Amniotic stem cell (primary cell): ENCODE measurements at places on chromosomes 1 and 21.

GRCh38 chr1:158400871-158401270, 1.6 kb upstream of the OR10T2 start:
- no peak for DNase-seq

DNA sequence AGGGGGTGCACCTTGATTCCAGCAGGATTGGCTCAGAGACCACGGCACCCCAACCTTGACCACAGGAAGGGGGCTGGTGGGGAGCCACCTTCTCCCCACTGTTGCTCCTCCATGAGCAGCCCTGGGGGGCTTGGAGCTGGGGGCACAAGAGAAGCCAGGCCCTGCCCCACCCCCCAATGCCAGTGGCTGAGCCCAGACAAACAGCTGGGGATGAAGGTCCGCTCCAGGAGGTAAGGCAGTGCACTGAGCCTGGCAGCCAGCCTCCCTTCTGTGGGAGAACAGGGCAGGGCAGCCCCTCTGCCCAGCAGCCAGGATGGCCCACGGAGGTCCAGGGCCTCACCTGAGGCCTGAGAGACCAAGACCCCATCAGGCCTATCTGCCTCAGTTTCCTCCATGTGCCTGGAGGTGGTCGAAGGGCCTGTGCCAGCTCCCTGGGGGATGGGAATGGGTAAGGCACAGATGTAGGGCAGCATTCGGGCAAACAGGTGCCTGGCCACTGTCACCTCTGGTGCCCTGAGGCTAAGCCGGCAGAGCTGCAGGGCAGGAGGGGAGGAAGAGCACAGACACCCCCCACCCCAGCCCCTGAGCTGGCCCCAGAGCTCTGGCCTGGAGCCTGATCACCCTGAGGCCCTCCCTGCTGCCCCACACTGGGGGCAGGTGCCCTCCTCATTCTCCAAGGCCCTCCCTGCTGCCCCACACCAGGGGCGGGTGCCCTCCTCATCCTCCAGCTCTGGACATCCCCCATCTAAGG, 7.1 kb downstream of the ITGB2 start:
- no peak for DNase-seq

DNA sequence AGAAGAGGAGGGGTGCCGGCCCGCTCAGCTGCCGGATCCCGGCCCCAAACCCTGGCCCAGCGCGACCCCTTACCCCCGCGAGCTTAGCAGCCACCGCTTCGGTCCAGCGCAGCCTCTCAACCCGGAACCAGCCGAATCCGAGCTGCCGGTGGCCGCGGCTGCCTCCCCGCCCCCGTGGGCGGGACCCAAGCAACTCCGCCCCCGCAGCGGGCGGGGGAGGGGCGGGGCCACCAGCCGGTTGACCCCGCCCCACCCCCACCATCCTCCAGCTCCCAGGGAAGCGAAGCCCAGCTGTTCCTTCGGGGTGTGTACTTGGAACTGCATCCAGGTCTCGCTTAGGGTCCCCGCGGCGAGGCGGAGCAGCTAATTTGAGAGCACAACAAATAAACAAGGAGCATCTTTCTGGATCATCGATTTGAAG, at the start of gene TRIM62:
TRIM62 (minus strand) TSS at position 123 of the 421 bp plus-strand sequence. CDS start 611 bp downstream, outside the sequence.
- peak; percentile 47 for DNase-seq

- DNase-seq: peak; percentile 82
These were observed at the start of gene VPS13D for GRCh38 chr1:12229835-12230548. TSS of gene VPS13D (plus strand) at chr1:12230030. CDS start at chr1:12234267, 4,237 bp downstream.

GRCh38 chr1:206832352-206832880, 33.0 kb upstream of the IL20 start:
- no peak for DNase-seq

DNA sequence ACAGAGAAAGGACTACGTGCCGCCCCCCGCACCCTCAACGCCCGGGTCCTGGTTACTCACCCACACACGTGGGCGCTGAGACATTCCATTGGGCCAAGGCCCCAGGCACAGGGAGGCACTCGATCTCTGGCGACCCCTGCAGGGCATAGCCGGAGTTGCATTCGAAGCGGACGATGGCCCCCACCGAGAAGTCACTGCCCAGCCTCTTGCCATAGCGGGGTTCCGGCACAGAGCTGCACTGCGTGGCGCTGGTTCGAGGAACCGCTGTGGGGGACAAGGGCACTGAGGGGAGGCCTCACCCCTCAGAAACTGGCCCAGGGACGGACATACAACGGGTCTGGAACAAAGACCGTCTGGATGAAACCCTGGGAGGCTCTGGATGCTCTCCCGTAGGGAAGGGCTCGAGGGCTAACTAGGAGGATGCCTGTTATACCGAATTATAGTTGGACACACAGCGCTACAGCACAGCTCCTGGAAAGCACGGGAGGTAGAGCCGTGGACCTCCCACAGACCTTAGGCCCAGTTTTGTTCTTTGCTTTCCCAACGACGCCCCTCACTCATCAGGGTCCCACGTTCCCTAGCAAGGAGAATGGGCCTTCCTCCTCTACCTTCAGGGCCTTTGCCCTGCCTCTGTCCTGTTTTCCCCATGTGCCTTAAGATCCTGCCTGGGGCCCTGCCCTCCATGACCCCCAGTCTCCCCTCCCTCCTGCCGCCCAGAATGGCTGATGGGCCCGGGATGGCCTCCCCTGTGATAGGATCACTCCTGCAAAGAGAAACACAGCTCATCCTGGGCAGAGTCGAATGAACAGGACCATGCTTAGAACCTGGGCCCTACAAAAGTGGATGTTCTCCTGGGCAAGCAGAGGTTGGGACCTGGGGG, 152.8 kb downstream of the ZSCAN20 start:
- DNase-seq: no peak

DNA sequence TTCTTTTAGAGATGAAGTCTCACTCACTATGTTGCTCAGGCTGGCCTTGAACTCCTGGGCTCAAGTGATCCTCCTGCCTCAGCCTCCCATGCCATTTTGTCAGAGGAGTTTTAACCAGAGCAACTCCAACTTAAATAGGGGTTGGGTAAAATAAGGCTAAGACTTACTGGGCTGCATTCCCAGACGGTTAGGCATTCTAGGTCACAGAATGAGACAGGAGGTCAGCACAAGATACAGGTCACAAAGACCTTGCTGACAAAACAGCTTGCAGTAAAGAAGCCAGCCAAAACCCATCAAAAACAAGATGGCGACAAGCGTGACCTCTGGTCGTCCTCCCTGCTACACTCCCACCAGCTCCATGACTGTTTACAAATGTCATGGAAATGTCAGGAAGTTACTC, 5.7 kb upstream of the DNAH14 start:
- DNase-seq: no peak

DNA sequence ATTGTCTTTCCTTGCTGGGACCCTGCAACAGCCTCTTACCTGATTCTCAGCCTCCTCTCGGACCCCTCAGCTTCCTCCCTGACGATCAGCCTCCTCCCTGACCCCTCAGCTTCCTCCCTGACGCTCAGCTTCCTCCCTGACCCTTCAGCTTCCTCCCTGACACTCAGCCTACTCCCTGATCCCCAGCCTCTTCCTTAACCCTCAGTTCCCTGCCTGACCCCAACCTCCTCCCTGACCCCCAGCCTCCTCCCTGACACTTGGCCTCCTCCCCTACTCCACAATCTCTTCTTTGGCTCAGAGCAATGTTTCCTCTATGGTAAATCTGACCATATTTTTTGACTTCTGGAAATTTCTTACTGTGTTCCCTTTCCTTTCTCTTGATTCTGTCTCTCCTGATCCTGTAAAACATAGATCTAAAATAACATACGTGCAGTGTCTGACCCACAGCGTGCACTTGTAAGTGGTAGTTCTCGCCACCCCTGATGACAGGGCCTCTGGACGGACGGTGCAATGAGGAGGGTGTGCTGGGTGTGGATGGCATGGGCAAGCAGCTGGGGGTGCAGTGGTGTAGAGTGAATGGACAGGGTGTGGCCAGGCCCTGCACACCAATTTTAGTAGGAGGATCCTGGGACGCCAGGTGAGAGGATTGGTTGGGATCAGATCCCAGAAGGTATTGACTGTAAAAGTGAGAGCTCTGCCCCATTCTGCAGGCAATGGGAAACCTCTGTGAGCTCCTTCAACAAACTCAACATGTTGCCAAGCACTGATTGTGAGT, 264.1 kb downstream of the FOXD2 start:
- no peak for DNase-seq

DNA sequence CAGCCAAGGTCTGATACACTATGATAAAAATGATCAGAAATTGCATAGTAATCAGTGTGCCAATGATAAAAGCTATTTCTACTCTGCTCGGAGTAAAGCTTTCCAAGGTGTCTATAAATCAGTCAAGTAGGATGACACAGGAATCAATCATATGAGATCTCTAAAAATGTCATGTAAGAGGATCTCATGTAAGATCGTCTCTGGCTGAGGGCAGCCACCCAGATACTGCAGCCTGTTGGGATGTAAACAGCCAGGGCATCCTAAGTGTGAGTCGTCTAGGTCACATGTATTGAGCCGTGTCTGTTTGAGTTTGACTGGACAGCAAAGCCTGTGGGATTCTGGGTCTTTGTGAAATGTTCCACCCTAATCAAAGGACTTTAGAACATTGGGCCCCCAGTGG, 2.8 kb upstream of the TEX35 start:
- DNase-seq: no peak

DNA sequence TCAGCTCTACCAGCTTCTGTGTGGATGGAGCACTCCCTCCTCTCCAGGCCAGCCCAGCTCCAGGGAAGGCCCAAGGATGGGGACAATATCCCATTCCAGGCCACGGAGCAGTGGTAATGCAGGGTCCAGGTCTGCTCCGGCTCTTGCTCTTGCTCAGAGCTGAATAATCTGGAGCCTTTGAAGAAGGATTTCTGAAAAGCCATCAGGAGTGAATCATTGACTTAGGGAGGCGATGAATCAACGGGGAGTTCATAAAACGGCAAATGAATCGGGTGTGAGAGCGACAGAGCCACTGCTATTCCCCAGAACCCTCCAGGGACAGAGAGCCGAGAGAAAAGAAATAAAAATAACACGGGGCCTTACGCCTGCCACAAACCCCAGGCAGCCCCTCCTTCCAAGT, 7.7 kb downstream of the POU3F1 start:
- no peak for DNase-seq

GRCh38 chr1:154747740-154748404, 122.2 kb downstream of the KCNN3 start:
- DNase-seq: no peak

GRCh38 chr21:37164742-37165141, 91.7 kb downstream of the TTC3 start:
- DNase-seq: no peak

DNA sequence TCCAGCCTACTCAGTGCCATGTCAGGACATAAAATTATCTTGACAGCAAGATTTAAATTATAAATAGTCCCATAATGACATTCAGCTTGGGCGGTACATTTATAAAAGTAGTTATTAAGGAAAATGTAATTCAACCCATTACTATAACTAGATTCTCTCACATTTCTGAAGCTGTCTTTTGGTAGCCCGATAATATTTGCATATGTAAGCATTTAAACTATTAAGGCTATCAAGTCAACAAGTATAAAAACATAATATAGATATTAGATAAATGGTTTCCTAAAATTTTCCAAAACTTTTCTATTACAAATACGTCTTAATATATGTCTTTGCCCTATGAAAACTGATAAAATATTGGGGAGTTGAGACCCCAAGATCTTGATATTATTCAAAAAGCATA, 21.6 kb upstream of the GPR52 start:
- DNase-seq: no peak

DNA sequence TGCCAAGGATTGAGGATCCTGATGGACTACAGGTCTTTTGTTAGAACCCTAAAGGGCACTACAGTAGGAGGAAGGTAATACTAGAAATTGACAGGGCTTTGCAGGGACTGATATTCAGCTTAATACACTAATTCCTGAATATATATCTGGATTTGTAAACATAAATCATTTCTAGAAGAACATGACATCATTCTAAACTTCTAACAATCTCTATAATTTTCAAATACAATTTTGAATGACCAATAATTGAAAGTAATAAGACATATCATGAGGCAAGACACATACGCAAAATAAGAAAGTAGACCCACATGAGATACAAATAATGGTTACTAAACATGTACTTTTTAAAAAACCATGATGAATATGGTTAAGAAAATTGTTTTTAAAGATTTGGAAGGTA, 52.4 kb upstream of the LRRC8B start:
- DNase-seq: no peak

- no peak for DNase-seq
These were observed 5.3 kb downstream of the TTC24 start for GRCh38 chr1:156584813-156585212.

DNA sequence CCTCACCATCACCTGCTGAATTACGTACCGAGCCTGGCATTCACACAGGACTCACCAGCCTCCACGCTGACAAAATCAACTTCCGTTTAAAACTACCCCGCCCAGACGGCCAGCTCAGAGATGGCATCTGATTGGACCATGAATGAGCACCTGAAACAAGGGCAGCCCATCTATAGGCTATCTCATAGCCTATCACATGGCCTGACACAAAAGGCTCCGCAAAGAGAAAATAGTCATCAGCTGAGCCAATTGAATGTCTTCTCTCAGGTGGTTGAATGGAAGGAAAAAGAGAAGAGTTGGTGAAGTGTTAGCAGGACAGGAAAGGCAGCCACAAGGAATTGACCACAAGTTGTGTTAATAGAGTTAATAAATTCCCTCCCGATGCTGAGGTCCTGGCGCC, 50.6 kb upstream of the ZC3H12A start:
- no peak for DNase-seq

DNA sequence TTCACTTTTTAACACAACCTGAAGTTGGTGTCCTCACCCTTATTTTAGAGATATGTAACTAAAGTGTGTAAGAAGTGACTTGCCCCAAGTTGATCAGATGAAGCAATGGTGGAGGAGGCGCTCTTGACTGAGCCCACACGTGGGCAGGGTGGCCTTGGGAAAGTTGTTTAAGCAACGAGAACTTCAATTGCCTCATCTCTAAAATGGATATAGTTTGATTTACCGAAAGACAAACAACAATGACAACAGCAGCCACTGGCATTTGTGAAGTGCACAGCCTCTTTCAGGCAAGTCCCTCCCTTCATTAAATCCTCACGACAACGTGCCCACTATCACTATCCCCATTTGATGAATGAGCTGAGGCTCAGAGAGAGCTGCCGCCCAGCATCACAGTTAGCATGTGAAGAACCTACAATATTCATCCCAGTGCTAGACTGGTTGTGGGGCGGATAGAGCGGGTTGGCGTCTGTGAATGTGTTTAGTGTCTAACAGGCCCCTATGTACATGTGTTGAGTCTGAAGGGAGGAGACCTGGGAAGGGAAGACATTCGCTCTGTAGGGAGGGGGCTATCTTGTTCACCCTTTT, 3.0 kb downstream of the IL22RA1 start:
- DNase-seq: no peak

DNA sequence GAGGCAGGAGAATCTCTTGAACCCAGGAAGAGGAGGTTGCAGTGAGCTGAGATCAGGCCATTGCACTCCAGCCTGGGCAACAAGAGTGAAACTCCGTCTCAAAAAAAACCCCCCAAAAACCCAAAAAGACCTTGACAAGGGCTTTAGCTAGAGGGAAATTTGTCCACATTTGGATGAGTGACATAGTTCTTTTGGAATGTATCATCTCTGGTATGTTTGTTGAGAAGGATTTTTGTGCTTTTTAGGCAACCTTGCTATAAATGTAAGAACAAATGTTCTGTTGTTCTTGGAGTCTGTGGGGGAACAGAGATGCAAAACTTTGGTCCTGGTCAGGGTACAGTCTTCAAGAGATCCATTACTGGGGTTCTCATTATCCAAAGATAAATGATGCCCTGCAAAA, 28.9 kb downstream of the INAVA start:
- DNase-seq: no peak

GRCh38 chr1:109396871-109397580, 692 bp downstream of the SORT1 start:
- DNase-seq: no peak

- no peak for DNase-seq
These were observed at the start of gene HTR1D for GRCh38 chr1:23217421-23218115. TSS of gene HTR1D (minus strand) at chr1:23217502. CDS start at chr1:23194219, 23,283 bp downstream.
